ENCODE measurements at places on chromosomes 16 and 17.

DNA sequence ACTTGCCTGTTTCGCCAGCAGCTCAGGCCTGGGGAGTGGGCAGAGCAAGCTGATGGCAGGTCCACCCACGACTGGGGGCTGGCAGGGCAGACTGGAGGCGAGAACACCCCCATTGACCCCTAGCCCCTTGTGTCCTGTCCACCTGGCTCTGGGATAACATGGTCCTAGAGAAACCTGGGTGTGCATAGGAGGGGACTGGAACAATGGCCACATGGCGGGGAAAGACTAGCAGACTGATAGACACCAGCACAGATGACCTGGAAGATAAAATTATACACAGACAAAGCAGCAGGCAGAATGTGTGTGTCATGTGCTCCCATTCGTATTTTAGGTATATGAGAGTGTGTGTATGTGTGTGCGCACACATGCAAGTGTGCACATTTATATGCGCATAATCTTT, 23.5 kb downstream of the NUBP1 start:
- DNase-seq: no peak

DNA sequence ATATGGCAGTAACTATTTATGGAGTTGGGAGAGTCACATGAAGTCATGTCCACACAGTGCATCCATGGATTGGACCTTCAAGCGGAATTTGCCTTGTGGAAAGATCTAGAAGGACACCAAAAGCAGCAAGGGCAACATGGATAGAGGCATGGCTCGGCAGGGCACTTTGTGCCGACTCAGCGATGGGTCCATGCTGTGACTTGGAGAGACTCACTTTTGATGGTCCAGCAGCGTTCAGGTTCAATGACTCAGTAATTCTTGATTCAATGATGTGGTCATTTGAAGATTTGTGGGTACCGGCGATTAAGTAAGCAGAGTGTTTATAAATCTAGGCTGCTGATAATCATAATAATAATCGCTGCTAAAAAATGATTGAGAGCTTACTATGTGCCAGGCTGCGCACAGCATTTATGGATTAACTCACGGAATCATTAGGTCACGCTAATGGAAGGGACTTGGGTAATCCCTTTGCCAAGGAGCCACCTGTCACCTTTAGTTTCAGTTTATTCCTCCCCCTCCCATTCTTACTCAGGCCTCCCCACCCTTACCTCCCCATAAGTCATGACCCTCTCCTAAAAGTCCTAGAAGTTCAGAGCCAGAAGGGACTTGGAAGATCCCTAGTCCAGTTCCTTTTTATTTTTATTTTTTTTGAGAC, 127.5 kb upstream of the CRHR1 start:
- DNase-seq: no peak

DNA sequence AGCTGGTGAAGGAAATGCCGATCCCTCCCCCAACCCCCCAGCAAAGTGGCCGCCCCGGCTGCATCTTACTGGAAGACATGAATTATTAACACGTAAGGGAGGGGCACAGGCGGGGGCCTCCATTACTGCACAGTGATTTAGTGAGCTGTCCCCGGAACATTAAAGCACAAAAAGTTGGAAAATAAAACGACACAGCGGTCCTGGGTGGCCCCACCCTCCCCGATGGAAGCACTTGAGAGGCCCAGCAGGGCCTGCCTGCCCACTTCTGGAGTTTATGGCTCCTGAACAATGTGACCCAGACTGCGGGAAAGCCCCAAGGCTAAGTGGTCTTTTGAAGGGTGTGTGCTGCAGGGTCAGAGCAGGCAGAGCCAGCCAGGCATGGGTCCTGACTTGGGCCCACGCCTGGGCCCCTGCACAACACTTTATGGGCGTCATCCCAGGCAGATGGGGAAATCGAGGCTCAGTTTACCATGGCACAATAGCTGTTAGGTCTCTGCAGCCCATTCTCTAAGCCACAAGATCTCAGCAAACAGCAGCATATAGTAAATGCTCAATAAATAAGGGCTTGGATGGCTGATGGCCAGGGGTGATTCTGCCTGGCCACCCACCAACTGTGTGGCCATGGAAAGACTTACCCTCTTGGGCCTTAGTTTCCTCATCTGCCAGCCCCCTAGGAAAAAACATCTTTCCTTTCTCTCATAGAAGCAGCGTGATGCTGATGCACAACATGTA, 22.8 kb downstream of the CCDC102A start:
- DNase-seq: no peak

DNA sequence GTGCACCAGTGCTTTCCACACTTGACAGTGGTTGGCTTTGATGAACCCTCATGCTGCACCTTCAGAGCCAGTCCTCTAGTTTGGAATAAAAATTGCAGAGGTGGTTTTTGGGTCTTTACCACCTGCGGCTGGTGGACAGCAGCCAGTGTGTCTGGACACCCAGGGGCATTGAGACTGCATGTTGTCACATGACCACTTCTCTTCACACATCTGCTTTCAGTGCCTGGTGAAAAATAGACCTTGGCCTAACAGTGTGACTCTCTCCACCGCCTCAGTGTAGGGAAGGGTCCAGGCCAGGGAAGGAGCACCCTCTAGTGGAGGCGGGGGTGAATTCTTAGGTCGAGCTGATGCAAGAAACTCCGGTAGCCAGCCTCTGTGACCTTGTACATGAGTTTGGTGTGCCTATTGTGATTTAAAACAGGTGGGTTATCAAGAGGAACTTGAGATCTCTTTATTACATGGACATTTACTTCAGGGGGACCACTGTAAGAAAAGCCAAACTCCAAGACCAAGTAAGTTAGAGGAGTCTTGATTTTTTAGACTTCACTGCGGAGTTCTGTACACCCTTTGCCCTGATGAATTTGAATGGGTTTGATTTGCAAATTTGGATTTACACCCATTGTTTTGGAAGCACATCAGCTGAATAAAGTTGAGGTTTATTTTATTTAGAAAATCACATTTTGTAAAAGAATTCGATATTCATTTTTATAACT, 17.9 kb downstream of the GOSR2 start:
- DNase-seq: no peak

DNA sequence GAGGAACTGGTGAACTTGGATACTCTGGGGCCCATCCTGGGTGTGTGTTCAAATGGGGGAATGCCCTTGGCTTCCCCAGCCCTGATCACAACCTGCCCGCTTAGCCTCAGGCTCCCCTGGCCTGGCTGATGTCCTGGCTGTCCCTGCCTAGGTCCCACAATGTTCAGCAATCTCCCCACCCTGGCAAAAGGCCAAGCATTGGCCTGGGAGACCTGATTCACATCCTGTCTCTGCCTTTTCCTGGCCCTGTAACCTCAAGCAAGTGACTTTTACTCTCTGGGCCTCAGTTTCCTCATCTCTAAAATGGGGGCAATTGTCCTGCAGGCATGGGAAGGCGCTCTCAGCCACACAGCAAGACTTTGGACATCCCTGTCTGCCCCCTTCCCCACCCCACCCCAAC, 14.4 kb downstream of the CPNE2 start:
- no peak for DNase-seq

DNA sequence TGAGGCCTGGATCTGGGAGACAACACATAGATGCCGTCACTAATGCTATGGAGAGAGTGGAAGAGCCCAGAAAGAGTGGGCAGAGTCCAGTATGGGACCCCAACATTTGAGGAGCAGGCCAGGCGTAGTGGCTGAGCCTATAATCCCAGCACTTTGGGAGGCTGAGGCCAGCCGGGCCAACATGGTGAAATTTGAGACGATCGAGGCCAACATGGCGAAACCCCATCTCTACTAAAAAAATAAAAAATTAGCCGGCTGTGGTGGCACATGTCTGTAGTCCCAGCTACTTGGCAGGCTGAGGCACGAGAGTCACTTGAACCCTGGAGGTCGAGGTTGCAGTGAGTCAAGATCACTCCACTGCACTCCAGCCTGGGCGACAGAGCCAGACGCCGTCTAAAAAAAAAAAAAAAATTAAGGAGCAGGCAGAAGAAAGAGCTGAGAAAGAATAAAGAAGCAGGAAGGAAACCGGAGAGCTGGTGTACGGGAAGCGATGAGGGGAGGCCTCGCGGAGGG, 6.0 kb upstream of the DNAI2 start:
- no peak for DNase-seq
